ENCODE measurements at places on chromosomes 7 and 10. TPM values are rescaled to one million over a fixed set of nuclear protein-coding genes. Genes with fewer than 3 reads are reported as not detected.

DNA sequence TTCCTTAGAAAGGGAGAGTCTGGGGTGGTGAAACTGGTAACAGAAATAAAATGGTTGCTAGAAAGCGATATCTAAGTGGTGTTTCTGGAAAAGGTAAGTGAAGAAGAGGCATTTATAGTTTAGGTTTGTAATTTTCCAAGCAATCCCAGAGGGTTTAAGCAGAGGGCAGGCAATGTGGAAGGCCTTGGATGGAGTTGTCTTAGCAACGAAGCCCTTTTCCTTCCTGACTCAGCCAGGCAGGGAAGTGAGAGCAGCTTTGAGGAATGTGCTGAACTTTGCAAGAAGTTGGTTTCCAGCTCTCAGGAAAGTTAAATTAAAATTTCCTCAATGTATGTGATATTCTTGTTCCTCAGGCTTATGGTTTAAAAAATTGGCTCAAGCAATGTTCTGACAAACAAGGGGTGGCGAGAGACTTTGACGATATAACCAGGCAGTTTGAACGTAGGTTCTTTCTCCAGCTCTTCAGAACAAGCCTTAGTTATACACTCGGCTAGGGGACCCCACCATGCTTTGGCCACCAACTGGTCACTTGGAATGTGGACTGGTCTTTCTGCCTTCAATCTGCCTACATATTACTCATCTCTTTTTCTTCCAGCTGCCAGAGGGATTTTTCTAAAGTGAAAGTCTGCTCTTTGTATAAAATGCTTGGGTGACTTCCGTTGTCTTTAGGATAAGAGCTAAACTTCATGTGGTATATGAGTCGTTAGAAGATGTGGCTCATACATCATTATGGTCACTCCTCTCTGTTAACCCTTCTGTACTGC is 66.9 kb upstream of the SLC25A13 start:
- DNase-seq, result no peak

- DNase-seq, result no peak
These were observed 25.0 kb downstream of the GPR22 start for GRCh38 chr7:107494884-107495283.

DNA sequence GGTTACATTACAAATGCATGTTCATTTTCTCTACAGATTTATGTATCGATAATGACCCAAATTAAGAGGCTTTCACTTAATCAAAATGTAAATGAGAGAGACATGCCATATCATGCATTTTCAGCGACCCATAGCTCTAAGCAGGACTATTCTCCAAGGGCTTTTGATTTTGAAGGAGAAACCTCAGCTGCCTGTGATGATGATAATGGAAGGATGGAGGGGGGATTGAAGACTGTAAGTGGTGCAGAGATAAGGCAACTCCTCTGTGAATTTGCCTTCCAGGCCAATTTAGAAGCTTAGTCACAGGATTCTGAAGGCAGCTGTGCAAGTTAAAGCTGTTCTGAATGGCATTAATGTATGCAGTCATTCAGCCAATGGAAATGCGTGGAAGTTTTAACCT is 8.3 kb downstream of the VSTM2A start:
- DNase-seq, result no peak

DNA sequence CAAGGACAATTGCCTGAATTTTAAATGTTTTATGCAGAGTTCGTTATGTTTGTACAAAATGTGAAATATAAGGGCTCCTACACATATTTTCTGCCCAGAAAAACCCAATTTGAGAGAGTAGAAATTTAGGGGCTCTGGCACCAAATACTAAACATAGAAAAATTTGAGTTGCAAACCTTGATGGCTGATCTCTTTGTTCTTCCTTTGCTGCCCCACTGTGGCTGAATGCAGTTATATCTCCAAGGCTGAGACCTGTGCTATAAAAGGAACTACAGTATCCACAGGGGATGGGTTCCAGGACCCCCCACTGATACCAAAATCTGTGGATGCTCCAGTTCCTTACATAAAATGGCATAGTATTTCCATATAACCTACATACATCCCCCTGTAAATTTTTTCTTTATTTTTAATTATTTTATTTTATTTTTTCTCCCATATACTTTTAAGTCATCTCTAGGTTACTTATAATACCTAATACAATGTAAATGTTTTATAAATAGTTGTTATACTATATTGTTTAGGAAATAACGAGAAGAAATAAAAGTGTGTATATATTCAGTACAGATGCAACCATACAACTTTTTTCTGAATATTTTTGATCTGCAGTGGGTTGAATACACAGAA is 22.5 kb downstream of the CFAP43 start:
- no peak for DNase-seq

DNA sequence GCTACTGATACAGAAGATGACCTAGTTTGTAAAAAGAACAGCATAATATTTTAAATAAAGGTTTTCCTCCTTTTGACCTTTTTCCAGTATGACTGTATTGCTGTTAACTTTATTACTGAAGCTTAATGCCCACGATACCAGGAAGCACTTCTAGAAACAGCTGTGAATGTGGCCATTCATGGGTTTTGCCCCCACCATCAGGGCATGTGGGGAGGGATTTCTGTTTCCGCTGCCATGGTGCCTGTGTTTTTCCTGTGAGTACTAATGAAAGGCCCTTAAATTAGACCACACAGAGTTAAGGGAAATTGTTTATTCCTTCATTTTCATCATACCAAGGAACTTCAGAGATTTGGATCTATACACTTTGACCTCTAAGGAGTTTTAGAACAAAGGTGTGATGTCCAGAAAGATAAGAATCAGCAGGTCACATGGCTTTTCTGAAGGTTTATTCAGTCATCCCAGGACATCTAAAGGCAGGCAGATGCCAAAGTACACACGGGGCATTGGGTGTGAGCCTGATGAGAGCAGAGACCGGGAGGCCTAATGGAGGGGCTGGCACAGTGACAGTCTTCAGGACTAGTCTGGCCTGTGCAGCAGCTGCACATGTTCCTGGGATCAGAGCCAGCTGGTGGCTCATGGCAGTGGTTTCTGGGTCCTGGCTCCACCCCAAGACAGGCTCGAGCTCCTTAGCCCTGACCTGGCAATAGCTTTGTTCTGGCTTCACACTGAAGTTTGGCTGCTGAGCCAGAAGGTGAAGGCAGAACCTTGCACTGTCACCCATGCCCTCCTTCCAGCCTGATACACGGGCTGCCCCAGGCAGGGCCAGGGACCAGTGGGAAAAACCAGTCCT is 190.9 kb downstream of the REEP3 start:
- DNase-seq, result peak; percentile 94

GRCh38 chr7:90625051-90625450 is 28.9 kb downstream of the CDK14 start:
- no peak for DNase-seq

GRCh38 chr10:98511876-98512275 is 65.1 kb upstream of the HPS1 start:
- no peak for DNase-seq

DNA sequence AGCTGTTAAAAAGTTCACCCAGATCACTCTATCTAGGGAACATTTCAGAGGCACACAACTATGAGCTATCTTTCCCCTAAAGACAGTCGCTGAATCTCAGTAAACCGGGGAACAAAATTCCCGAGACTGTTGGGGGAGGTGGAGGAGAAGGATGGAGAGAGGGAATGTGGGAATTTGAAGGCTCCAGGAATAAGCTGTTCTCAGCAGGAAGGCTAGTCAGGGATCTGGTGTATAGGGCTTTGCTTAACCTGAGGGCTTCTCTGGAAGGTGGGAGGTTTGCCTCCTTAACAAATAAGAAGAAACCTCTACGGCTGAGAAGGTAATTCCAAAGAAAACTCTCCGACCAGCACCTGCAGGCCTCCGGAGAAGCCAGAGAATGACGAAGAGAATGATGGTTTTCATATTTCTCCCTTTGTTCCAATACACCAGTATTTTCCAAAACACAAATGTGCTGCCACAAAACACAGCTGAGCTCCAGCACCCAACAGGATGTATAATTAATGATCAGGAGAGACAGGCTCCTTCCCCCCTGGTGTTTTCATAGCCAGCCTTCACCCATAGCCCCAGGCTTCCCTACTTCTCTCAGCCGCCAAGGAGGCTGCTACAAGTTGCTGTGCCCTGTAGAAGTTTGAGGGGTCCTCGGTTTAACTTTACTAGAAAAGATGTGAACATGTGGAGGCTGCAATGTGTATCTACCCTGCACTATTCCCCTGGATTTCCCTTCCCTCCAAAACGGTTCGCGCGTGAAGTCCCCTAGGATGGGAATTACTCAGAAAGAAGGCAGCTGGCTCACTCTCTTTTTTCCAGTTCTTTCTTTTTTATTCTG is 2.0 kb downstream of the KCNMA1 start:
- DNase-seq, result no peak

GRCh38 chr7:25216837-25217236 is 11.4 kb downstream of the NPVF start:
- DNase-seq, result no peak

Gene PLAC9
- total RNA-seq, result 1.3 TPM

Gene CYP3A7
- total RNA-seq, result not detected
